Omental fat pad (tissue), 4 donors: ENCODE measurements at places on chromosomes 4 and X.

GRCh38 chr4:107449611-107450369 lies 270.2 kb downstream of the PAPSS1 start:
- DNase-seq = no peak

GRCh38 chr4:101464596-101464995 lies 117.3 kb upstream of the PPP3CA start:
- no peak for DNase-seq

DNA sequence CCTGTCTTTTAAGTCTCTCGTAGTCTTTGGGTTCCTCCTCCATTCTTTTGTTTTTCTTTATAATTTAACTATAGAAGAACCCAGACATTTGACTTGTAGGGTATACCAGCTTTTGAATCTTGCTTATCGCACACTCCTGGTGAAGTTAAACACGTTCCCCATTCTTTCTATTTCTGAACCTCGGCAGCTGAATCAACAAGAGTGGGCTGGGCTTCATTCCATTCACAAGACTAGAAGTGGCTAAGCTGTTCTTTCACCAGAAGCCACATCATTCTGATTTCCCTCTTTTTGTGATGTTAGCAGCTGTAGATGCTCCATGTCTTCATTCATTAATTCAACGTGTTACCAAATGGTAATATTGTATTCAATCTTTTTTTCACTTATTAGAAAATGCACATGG lies 167.9 kb downstream of the CORIN start:
- no peak for DNase-seq

DNA sequence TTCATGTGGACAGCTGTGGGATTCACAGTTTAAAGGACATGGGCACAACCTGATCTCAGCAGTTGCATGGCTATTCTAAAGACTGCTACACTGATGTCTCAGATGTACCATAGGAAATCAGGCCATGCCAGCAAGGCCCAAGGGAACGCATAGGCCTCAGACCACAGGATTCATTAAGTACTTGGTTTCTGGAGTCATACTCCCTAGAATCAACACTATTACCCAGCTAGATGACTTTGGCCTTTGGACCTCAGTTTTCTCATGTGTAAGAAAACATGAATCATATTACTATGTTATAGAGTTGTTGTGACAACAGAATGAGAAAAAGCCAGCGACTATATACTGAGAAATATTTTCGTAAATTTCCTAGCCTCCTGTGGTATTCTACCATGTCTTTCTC lies 67.9 kb downstream of the NHS start:
- no peak for DNase-seq

DNA sequence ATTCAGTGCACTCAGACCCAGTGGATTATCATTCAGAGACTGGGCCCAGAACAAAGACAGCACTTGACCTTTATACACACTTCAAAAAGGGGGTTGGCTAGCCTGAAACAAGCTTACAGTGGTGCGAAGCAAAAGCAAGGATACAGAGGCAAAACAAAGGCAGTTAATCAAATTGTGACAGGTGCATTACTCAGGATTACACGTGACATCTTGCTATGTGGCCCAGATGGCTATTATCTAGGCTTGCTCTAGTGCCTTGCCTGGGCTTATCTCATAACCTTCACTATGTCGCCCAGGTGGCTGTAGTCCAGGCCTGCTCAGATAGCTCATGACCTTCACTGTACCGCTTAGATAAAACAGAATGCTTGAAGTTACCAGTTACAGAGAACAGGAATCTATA lies 1092.1 kb upstream of the PRKX start:
- no peak for DNase-seq

DNA sequence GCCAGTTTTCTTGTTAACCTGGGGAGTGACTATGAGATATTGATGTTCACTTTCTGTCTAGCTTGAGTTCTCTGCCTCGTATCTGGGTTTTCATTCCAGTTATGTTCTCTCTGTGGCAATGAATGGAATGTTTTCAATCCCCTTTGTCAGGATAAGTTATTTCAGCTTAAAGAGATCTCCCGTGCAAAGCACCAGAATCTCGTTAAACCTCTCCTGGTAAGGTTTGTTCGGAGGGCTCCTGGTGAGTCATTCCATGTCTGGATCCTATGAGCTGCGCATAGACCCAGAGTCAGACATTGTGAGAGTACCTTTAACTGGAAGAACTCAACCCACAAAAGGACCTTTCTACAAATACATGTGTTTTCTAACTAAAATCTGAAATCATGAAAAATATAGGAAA lies 51.0 kb downstream of the KDR start:
- no peak for DNase-seq

DNA sequence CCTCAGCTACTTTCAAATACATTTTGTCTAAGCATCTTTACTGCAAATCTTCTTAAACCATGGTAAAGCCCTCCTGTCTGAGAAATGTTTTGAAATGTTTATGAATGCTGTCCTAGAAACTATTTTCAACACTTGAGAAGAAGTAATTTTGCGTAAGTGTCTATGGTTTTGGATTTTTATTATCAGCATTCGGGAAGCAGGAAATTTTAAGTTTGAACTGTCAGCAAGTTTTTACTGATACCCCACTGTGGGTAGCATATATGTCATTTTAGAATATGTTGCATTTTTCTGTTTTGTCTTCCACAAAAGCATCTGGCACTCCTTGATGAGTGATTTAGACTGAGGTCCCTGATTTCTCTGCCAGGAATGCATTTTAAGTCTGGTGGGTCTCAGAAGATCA lies 302.4 kb upstream of the GIMD1 start:
- DNase-seq = no peak
